ENCODE measurements at places on chromosomes 16 and 17. TPM values are rescaled to one million over a fixed set of nuclear protein-coding genes. Genes with fewer than 3 reads are reported as not detected.

The POLG2 gene
- total RNA-seq, result 16.1 TPM

The KRT12 gene
- not detected for total RNA-seq

The CARD14 gene
- total RNA-seq, result not detected

The SEPTIN1 gene
- 0.82 TPM for total RNA-seq

The NOD2 gene
- 2.5 TPM for total RNA-seq

The DLX4 gene
- not detected for total RNA-seq

The TP53TG3C gene
- total RNA-seq, result not detected

The TMC8 gene
- 13.2 TPM for total RNA-seq

The GFOD2 gene
- 9.4 TPM for total RNA-seq

The PIK3R6 gene
- 0.54 TPM for total RNA-seq

The NPIPA2 gene
- total RNA-seq, result not detected

The LPO gene
- not detected for total RNA-seq

The KRTAP9-4 gene
- not detected for total RNA-seq

The CACNA1H gene
- 167 TPM for total RNA-seq
